WTC11 (cell line): ENCODE measurements at places on chromosomes 13 and 19.

- no peak for DNase-seq
Measured at GRCh38 chr13:62678039-62678438, 1262.4 kb upstream of the PCDH20 start.

GRCh38 chr13:60572855-60573254 lies 175.8 kb downstream of the TDRD3 start:
- DNase-seq, result no peak

DNA sequence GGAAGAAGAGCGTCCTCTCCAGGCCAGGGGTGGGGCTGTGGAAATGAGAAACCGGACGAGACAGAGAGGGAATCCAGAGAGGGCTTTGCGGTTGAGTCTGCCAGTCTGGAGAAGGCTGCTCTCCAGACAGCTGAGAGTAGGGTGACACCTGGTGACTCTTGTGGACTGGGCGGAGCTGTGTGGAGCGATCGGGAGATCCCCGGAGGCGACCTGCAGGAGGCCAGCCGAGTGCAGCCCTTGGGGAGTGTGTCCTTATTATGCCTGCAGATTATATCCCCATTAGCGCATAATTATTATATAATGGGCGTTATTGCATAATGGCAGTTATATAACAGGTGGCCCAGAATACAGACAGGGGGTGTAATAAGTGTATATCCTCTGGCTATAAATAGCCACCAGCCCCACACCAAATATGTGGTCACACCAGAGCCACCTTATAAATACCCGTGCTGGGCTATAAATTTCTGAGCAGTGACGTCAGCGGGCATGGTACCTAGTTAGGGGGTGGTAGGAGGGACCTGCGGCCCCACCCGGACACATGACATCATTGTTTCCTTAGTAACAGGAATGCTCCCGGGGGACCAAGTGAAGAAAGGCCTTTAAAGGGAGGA lies 41.2 kb downstream of the NFIX start:
- no peak for DNase-seq

DNA sequence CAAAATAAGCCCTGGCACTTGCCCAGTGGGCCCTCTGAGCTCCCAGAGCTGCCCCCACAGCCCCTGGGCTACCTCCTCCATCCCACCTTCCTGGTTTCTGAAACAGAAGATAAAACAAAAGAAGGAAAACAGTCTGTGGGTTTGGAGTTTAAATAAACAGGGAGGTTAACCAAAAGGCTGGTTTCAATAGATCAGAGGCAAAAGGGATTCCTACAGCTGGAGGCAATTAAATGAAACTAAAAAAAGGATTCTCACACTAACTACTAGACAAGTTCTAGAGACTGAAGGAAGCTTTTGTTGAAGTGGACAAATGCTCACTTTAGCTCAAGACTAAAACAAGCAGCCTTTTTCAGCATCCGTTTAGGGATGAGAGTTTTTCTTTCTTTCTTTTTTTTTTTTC lies 569.8 kb downstream of the FGF9 start:
- DNase-seq, result no peak

GRCh38 chr19:53013621-53014020 lies at the start of gene ERVV-1:
Gene ERVV-1, plus strand, starts transcription at chr19:53013921. Its CDS starts 170 bp downstream, at chr19:53014091.
- DNase-seq, result no peak

- DNase-seq, result no peak
Measured at GRCh38 chr19:30165228-30165813, 206.9 kb upstream of the ZNF536 start.

DNA sequence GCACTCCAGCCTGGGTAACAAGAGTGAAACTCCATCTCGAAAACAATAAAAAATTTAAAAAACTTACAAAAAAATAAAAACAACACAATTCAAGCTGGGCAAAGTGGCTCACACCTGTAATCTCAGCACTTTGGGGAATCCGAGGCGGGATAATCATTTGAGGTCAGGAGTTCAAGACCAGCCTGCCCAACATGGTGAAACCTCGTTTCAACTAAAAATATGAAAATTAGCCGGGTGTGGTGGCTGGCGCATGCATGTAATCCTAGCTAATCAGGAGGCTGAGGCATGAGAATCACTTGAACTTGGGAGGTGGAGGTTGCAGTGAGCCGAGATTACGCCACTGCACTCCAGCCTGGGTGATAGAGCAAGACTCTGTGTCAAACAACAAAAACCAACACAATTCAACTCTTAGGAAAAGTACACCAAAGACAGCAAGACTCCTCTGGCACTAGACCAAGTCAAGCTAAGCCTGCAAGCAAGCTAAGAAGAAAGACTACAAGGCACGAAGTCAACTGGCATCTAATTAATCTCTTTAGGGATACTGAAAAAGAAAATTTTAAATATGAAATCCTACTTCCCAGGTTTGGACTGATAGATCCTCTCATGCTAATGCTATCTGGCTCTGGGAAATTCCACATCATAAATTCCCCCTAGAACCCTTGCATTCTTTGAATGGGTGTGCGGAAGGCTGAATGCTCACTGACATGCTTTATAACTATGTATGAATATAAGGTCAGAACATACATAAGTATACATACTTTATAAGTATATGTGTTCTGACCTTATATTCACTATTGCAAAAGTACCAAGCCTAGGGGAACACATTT lies 7.9 kb downstream of the PBX4 start:
- DNase-seq, result no peak

DNA sequence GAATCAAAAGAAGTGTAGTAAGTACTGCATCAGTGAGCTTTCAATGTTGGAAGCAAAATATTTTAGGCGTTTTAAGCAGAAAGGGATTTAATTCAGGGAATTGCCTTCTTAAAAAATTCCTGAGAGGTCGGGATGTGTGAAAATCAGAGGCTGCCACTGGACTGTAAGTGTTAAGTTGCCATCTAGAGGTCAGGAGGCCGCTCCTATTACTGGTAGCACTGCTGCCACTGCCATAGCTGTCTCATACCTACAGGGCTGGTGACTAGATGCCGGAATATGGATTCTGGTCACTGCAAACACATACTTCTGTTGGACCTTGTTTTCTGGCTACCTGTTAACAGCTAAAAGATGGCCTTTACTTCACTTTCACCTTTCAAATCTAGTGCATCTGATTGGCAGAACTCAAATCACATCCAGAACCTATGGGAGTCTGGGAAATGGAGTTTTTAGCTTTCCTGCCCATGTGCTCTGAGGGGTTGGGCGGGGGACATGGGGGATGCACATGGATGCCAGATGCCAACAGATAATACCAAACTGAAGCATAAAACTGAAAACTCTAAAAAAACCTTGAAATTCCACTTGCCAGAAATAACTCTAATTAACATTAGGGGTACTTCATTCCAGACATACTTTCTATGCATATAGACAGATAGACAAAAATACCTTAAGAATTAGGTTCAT lies 29.8 kb downstream of the DGKH start:
- no peak for DNase-seq

- no peak for DNase-seq
Measured at GRCh38 chr13:75383064-75383715, 98.8 kb downstream of the TBC1D4 start.

DNA sequence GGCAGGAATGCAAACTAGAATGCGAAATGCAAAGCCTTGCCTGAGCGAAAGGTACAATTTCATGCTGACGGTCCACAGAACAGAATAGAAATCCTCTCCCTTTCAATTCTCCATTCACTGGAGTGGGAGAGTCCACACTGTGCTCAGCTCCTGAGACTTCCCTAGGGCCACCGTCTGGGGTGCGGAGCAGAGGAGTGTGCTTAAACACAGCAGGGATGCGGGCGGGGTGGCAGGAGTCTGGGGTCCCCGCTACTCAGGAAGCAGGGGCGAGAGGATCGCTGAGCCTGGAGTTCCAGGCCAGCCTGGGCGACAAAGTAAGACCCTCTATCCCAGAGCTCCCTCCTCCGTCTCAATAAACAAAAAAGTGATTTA lies 552 bp upstream of the ZNF816 start:
- DNase-seq, result peak; percentile 40

DNA sequence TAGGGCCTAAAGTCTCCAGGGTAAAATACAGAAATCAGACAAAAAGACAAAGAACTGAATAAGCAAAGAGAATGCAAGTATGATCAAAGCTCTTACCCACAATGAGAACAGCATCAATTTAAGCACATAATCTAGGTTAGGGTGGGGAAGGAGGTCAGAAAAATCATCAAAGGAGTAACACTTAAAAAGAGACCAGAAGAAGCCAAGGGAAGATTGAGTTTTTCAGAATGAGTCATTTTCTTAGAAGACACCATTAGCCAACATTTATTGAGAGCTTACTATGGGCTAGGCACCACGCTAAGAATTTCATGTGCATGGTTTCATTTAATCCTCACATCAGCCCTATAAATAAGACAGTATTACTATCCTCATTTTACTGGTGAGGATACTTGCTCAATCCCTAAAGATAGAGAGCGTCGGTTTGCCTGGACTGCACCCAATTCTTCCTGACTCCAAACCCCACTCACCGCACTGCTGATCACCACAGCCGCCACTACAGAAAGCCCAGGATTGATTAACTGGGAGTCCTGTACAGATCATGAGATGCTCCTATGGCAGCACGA lies 1.7 kb upstream of the SHISA2 start:
- DNase-seq, result no peak

GRCh38 chr13:27379694-27380641 lies 44.5 kb upstream of the GTF3A start:
- peak; percentile 85 for DNase-seq

DNA sequence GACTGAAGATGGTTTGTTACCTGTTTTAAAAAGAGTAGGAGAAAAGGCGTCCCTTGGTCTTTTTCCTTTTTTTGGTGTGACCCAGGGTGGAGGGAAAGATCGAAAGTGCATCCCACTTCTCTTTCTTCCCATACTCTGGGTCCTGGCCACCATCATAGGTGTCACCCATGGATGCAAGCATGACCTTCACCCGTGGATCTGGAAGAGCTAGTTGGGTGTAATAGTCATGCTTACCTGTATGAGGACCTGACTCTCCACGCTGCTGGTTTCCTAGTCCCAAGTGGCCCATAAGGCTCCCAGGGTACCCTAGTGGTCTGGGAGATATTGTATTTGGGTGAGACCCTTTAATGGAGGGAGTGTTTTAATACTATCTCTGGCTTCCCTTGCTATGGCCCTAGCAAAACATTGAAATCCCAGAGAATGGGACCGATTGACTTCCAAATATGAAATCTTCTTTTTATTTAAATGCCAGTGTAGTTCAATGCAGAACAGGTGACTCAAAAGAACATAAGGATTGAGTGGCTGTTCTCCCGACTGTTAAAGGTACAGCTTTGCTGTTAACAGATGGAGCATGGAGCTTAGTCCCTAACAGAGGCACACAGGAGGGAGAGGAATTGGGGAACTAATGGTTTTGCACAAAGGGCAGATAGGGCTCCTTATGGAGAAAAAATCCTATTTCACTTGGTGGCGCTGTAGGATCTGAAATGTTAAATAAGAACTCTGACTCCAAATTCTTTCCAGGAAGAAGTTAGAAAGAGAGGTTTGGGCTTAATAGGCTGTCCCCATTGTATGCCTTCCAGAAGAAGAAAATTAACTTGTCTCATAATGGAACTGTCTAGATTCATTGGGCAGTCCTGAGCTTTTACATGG lies 7.0 kb upstream of the ZNF550 start:
- DNase-seq, result no peak

- DNase-seq, result no peak
Measured at GRCh38 chr19:28539759-28540158, 673.2 kb downstream of the UQCRFS1 start.

GRCh38 chr13:61664801-61665705 lies 249.4 kb upstream of the PCDH20 start:
- DNase-seq, result no peak

- no peak for DNase-seq
Measured at GRCh38 chr13:36628377-36629056, 45.3 kb upstream of the SERTM1 start.

GRCh38 chr19:3324405-3324856 lies 42.0 kb upstream of the NFIC start:
- DNase-seq, result peak; percentile 85

GRCh38 chr19:11256189-11256588 lies 6.1 kb downstream of the DOCK6 start:
- DNase-seq, result no peak

- DNase-seq, result peak; percentile 63
Measured at GRCh38 chr19:55175117-55175867, 4.8 kb downstream of the SYT5 start.

DNA sequence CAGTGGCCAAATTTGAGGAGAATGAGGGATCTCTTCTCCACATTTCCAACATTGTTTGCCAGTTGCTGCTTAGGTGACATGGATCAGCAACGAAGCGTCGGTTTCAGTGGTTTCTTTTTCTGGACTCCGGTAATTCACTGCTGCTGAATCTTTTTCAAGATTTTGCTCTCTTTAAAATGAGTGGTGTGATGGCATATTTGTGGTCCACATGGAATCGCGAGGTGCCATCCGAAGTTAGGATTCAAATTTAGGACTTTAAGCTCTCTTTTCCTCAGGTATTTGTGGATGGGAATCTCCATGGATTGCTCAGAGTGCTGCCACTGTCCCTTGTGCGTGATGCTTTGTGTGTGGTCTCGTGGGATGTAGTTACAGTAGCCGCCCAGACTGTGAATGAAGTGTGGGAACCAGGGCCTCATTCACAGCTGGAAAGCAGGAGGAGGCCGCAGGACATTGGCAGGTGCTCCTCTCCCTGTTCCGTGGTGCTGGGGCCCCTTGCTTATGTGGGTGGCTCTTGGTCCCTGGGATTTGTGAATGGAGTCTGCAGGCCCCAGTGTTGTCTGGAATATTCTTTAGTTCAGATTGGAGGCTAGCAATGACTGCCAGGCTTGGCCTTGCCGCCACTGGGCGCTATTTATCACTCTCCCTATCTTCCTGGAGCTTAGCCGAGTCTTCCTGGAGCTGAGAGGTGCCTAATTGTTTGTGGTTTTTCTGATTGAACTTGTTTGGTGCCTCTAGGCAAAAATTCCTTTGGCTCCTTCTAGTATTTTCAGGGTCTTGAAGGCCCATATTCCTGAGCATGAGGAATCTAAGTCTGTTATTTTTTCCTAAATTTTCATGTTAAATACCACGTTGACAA lies 1.5 kb downstream of the ILF3 start:
- DNase-seq, result no peak

DNA sequence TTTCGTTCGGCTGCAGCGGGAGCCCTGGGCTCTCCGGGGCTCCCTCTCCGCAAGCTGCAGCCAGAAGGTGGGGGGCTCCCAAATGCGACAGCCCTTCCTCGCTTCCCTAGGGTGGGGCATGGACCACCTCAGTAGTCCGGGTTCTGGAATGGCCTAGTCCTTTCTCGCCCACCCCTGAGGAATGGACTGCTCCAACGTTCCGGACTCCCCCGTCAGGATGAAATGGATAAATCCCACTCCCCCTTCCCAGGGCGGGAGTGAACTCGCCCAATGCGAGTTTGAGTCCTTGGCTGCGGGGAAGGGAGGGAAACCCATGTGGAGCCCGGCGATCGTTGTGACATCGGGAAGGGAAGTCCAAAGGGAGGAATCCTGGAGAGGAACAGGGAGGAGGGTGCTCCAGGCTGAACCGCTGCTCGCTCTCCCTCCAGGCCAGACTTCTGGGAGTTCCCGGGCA lies 5.5 kb downstream of the HRC start:
- DNase-seq, result peak; percentile 82
